ENCODE measurements at places on chromosomes 5 and 9.

DNA sequence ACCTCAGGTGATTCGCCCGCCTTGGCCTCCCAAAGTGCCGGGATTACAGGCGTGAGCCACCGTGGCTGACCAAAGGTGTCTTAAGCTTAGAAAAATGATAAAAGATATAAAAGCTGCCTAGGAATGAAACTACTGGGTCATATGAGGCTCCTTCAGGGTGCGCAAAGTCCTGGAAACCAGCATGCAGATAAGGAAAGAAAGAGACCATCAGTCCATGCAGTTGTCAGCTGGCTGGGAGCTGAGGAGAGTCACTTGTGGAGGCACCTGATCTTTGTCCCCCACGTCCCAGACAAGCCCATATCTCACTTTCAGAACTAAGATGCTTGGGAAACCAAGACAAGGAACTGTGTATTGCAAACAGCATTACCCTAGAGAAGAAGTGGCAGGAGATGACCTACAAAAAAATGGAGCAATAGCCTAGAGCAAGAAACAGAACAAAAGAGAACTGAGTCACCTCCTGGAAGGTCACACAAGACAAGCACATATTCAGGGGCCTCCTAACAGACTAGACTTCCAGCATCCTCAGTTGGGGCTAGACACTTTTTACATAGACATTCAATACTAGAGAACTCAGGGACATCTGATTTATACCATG, 2.8 kb upstream of the CCDC125 start:
- DNase-seq = no peak

- no peak for DNase-seq
Observed at GRCh38 chr9:33375841-33376321, 26.5 kb downstream of the AQP7 start.

GRCh38 chr5:180605554-180606214, 14.4 kb upstream of the SCGB3A1 start:
- DNase-seq = no peak

- DNase-seq = no peak
Observed at GRCh38 chr9:87873607-87874303, 8.9 kb upstream of the SPATA31E1 start.

GRCh38 chr5:39624268-39624886, 199.6 kb upstream of the DAB2 start:
- DNase-seq = no peak

DNA sequence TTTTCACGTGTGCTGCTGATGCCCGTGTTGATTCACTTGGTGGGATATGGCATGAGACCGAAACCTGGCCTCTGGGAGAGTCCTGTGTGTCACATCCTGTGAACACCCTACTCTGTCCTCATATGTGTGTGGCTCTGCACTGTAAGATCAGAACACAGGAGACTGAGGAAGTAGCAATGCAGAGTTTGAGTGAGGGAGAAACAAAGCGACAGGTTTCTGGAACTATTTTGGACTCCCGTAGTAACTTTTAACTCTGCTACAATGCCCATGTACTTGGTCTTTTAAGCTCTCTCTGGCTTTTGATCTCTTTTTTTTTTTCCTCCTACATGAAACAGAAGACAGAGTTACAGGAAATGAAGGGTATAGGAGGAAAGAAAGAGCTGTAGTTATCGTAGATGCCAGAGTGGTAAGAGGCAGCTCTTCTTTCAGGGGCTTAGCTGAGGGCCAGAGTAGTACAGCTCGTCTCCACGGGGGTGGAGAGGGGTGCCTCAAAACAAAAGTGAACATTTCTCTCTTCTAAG, 26.6 kb downstream of the GRAMD2B start:
- peak; percentile 54 for DNase-seq

- DNase-seq = no peak
Observed at GRCh38 chr5:14226992-14227391, 83.8 kb downstream of the TRIO start.

GRCh38 chr9:86072394-86072877, 26.9 kb downstream of the GOLM1 start:
- no peak for DNase-seq

- no peak for DNase-seq
Observed at GRCh38 chr5:172766287-172767108, 4.5 kb downstream of the DUSP1 start.

DNA sequence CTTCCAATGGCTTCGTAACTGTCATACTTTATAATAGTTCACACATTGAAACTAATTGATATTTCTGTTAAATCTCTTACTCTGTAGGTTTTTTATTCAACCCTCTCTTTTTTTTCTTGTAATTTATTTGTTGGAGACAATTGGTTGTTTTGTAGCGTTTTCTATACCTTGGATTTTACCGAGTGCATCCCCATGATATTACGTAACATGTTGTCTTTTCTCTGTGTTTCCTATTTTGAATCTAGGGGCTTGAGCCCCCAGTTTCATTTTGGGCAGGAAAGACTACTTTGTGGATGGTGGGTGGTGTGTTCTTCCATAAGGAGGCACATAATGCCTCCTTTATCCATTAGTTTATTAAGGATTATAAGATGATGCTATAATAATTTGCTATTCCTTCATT, 7.4 kb downstream of the MRPL22 start:
- DNase-seq = no peak

- peak; percentile 74 for DNase-seq
Observed at GRCh38 chr5:38265546-38266179, 7.3 kb downstream of the EGFLAM start.

DNA sequence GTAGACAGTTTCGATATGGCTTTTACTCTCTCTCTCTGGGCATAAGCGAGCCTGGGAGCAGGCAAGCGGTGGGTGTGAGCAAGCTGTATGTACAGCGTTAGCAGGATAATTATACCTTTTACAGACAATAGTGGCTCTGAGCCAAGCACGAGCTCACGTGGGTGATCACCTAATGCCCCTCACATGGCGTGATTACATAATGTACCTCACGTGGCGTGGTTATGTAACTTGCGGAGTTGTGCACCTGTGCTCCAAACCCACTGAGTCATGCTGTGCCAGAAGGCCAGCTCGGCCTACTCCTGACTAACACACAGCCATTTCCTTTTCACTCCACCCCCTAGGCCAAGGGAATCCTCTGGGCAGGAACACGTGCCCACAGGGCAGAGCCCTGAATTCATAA, 797.2 kb downstream of the EFNA5 start:
- no peak for DNase-seq

DNA sequence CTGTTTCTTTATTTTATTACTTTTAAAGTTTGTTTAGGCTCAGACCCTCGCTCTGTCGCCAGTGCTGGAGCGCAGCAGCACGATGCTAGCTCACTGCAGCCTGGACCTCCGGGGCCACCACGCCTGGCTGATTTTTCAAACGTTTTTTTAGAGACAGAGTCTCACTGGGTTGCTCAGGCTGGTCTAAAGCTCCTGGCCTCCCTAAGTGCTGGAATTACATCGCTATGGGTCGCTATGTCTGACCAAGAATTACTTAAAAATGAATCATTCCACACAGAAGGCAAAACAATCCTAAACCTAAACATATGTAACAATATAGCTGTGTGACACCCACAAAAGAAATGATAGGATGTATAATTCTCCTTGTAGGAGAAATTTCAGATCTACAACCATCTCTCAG, 86.9 kb upstream of the SIMC1 start:
- DNase-seq = no peak

DNA sequence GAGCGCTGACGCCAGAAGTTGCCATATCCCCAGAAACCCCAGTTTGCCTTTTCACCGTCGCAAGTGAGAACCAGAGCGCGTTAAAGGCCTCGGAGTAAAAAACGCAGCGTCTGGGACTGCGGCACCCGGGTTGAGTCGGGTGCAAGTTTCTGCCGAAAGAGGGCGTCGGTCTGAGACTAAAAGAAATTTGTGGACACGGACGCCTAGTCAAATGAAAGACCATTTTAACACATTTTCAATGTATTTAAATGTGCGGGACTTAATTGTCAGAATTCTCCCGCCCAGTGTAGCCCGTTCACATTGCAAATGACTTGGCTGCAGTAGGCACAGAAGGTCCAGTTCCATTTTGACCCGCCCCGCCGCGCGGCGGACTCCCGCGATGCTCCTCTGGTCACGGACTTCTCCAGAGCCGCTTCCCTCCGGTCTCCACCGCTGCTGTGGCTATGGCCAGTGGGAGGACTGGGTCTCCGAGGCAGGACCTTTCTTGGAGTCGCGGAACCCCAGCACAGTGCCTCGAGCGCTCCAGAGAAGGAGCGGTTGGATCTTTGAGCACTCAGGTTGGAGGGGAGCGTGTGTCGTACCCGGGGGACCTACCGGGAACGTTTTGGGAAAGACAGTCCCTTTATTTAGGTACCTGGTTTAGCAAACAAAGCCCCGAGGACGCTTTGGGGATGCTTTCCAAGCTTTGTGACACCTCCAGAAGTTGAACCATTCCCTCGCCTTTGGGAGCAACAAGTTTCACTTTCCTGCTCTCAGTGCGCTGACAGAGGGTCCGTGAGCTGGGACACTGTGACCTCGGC, 1.2 kb upstream of the NPR3 start:
- peak; percentile 66 for DNase-seq

DNA sequence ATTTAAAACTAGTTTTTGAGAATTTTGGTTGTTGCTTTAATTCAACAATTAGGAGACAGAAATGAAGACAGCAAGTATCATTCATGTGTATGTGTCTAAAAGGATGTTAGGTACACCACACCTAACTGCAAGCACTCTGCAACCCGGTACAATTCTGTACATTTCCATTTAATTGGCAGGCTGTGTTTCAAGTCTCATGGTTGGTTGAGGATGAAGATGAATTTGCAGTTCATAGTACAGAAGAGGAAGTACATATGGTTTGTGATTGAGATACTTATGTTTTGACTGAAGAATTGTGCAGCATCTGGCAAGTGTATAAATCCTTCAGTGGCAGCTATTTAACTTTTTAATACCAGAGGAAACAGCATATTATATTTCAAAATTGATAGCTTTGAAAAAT, 628.7 kb upstream of the ZNF608 start:
- DNase-seq = no peak

GRCh38 chr9:138025908-138026307, 148.3 kb downstream of the CACNA1B start:
- no peak for DNase-seq

DNA sequence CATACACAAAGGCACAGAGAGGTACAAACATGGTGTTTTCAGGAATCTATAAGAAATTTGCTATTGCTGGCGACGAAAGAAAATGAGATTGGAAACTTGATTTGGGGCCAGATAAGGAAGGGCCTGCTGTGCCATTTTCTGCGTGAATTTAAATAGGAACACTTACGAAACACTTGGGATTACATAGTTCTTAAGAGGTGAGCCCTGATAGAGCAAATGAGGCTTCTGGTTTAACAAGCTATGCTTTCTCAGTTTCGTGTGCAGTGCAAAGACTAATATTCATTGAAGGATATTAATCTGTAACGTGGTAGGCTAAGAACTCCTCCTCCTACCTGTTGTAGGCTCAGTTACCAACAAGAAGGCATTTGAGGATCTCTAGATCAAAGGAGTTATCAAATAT, 93.1 kb downstream of the CDK5RAP2 start:
- DNase-seq = no peak

DNA sequence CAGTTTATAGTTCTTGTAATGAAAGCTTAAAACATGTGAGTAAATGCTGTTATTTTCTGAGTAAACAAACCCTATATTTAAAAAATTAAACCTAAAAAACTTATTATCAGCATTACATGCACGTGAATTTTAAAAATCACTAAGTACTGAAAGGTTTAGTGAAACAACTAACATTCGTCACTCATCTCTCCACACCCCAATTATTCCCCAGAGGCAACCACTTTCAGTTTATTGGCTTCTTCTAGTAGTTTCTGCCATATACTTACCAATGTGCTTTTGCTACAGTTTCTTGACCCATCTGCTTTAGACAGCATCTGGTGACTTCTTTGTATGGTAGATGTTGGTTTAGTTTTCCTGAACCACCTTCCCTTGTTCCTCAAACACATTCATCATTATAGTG, 58.1 kb downstream of the ANGPTL2 start:
- no peak for DNase-seq

GRCh38 chr9:83299571-83299970, 236.6 kb upstream of the RASEF start:
- DNase-seq = no peak

DNA sequence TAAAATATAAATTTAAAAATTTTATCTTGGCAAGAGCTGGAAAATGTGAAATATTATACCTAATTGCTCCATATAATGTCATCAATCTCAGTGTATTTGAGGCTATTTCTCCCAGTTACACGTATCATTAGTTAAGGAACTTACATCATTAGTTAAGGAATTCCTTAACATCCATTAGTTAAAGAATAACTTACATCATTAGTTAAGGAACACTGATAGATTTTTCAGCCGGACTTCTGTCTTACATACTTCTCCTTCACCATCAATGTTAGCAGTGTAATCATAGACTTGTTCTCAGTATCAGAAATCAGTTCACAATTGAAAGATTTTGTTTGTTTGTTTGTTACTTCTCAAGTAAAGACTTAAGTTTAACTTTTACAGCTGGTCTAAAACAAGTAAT, 524.4 kb upstream of the CHD1 start:
- DNase-seq = no peak

DNA sequence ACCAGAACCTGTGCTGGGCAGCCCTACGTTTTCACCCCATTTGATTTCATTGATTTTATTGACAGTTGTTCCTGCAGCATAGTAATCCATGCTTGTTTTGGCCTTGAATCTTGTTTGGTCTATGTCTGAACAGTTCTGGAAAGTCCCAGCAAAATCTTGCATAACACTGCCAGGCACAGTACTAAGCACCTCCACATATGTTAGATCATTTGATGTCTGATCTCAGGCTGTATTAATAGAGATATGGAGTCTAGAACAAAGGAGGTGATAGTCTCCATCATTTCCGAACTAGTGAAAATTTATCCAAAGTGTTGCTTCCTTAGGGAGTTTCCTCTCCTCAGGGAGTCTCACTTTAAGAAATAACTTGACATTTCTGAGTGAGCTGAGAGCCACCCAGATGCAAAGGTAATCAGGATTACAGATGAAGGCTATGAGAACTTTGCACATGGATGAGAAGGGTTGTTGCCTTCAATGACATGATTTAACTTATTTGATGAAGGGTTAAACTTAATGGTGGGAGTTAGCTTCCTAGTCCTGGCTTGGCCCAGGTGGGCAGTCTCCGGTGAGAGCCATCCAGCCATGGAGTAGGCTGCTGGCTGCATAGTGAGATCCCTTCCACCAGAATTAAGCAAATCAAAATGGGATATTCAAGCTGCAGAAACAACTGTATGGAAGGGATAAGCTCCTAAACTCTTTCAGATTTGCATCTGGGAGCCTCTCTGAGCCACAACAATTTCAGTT, 173.8 kb upstream of the MVB12B start:
- no peak for DNase-seq

DNA sequence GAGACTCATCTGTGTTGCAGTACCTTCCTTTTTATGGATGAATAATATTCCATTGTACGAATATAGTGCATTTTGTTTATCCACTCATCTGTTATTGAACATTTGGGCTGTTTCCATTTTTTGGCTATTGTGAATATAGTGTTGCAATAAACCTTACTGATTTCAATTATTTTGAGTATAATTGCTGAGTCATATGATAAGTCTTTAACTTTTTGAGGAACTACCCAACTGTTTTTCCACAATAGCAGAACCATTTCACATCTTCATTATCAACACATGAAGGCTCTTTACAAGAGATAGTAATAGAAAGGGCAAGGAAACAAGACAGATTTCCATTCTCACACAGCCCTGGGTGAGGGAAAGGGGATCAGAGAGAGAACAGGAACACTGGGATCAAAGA, 329.2 kb downstream of the RAB3C start:
- no peak for DNase-seq
